ENCODE measurements at places on chromosomes 7 and 10.

DNA sequence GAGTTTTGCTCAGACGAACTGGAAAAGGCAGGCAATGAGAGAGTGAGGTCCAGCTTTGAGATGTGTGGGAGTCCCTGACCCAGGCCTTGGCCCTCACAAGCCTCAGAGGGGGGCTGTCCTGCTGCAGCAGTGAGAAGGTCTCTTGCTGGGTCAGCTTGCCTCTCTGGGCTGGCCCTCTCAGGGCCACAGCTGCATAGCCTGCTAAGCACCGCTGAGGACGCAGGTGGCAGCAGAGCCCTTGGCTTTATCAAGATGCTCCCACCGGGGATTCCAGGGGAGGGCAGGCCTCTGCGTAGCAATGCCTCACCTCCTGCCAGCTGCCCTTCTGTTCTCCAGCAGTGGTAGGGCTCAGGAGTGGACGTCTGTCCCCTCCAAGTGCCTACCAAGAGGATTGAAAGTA is 128.7 kb downstream of the COBL start:
- DNase-seq: peak; percentile 20

- peak; percentile 33 for DNase-seq
Observed at GRCh38 chr7:142632271-142633134, 116.8 kb upstream of the PRSS1 start.

- DNase-seq: no peak
Observed at GRCh38 chr10:17427666-17428350, 26.6 kb downstream of the ST8SIA6 start.

- DNase-seq: no peak
Observed at GRCh38 chr7:55526770-55527169, 45.5 kb downstream of the VOPP1 start.

DNA sequence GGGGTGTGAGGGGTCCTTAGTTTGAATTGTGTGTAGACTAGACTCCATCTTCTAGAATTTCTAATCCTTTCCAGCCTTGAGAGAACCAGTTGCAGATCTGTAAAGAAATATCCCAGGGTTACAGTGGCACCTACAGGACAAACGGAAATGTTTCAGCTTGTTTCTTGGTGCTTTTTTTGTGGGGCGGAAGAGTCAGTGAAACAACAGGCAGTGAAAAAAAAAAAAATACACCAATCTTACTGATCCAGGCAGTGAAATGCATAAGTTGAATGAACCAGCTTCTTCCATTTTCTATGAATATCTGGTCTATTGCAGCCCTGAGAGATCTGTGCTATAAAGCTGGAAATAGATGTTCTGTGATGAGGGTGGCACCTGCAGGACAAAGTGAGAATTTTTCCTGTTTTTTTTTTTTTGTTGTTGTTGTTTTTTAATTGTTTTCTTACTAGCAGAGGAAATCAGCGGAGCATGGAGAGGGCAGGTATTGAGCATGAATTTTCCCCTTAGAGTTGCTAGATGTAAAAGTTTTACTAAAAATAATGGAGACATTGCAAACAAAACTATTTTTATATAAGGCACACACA is 81.9 kb upstream of the DYNC1I1 start:
- DNase-seq: peak; percentile 73

- no peak for DNase-seq
Observed at GRCh38 chr7:115822801-115823200, 207.8 kb downstream of the TFEC start.

DNA sequence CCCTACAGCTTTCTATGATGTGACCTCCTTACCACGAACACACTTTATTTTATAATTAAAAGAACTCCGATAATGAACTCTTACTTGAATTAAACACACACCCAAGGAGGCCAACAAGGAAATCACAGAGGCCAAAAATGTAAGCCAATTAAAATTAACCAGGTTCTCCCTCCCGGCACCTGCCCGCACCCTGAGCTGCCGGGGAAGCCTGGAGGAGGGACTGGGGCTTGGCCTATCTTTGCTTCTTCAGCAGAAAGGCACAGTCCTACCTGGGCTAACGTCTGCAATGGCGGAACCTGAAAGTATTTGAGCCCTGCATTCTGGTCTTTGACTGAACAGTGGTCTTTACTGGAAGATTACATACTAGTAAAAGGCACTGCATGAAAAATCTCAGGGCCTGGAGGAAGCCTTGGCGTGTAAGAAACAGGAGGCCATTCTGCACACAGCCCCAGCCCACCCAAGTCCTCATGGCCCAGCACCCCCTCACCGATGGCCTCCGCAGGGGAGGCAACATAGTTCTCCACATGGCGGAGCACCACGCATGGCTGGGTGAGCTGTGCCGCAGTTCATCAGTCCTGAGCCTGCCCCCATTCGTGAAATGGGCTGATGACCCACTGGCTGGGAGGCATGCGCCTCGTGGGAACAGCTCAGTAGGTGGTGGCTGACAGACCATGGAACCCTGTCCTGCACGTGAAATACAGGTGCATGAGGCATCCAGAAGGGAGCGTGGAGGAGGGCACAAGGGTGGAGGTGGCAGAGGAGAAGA is 173.8 kb downstream of the PARD3 start:
- no peak for DNase-seq

DNA sequence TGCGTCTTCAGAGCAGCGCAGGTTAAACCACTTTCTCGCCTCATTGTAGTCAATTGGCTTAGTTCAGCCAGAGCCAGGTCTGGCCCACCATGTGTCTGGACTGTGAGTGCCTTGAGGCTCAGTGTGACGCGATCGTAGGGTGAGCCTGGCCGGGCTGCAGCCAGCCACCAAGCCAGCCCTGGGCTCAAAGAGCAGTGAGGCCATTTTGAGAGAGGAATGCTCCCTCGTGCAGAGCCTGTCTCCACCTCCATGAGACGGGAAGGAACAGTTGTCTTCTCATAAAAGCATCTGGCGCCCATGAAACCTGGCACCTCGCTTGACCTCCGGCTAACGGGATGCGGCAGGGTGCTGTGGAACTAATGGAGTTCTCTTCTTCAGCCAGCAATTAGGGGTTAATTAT is 34.5 kb downstream of the LHPP start:
- DNase-seq: no peak

GRCh38 chr10:79298403-79299244 is 48.6 kb upstream of the PPIF start:
- no peak for DNase-seq

GRCh38 chr10:52318822-52319464 is 4.9 kb downstream of the DKK1 start:
- no peak for DNase-seq

GRCh38 chr10:68756246-68756645 is 35.2 kb downstream of the CCAR1 start:
- no peak for DNase-seq

GRCh38 chr10:132536241-132536876 is 1.2 kb upstream of the INPP5A start:
- DNase-seq: no peak

DNA sequence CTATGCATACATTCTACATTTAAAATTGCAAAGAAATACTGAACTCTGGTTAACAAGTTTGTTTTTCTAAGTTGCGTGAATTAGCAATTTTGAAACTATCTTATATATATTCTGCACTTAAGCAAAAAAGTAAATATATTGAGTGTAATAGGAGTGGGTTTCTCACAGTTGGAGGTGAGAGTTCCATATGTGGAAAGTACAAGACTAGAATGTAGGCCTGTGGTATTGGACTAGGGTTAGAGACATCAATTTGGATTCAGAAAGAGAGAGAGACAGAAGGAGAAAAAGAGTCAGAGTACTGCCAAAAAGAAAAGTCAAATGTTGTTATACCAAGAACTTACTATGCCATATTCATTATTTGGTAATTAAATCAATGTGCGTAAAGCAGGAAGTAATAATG is 47.3 kb upstream of the ITGB8 start:
- no peak for DNase-seq

- DNase-seq: no peak
Observed at GRCh38 chr10:14695847-14696480, 78.7 kb downstream of the FAM107B start.

GRCh38 chr7:86978808-86979506 is 80.5 kb downstream of the ELAPOR2 start:
- DNase-seq: no peak

- no peak for DNase-seq
Observed at GRCh38 chr7:143415742-143416397, 7.2 kb upstream of the EPHA1 start.

GRCh38 chr7:12244694-12245093 is 33.6 kb downstream of the TMEM106B start:
- no peak for DNase-seq

GRCh38 chr7:73668103-73668885 is 663 bp downstream of the VPS37D start:
- no peak for DNase-seq

DNA sequence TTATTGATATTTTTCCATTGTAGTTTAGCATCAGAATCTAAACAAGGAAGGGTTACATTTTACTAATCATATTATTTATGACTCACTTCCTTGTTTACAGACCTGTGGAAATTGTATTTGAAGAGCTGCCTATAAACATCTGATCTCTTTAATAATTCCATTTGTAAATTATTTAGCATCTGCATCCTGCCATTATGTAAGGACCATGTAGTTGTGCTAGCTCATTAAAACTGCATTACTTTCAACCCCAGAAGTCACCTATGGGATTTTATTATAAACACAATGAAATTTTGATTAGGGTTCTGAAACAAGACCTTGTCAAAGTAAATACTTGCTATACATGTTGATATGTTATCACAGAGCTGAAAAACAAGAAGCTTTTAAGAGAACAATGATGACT is 146.8 kb upstream of the SLC26A5 start:
- DNase-seq: no peak

GRCh38 chr7:101553018-101553770 is 75.9 kb downstream of the MYL10 start:
- no peak for DNase-seq

DNA sequence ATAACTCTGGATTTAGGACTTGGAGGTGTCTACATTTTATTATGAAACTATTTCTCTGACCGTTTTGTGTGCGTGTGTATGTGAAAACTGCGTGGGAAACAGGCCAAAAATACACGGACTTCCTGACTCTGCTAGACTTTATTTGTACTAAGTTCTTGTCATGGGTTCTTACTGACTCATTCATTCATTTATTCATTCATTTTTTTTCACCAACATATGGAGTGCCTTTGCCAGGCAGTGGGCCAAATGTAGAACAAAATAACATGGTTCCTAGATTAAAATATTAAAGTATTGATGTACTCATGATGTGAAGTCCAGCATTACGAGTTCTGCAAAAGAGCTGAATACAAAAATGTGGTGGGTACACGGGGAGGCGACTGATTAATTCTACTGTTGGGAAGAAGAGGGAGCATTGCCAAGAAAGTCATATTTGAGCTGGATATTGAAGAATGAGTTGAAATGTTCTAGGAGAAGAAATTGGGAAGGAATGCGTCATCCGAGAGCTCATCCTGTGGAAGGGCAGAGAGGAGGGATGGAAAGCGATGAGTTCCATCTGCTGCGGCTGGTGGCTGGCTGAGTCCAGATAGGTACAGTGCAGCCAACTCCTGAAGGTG is 24.6 kb downstream of the CACNB2 start:
- peak; percentile 74 for DNase-seq

DNA sequence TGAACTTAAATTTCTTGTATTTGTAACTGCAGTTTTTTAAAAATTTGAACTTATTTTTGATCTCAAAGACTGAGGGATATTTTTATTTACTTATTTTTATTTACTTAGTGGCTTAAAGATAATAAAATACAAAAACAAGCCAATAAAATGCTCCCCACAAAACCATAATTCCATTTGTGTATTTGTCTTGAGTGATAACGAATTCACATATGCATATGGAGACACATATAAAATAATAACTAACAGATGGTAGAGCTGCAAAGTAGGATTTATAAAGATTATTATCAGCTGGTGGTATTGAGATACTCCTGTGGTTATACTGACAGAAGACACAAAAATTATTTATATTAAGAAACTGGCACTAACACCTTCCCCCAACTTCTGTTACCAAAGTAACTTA is 90.2 kb upstream of the RPA3 start:
- DNase-seq: no peak

DNA sequence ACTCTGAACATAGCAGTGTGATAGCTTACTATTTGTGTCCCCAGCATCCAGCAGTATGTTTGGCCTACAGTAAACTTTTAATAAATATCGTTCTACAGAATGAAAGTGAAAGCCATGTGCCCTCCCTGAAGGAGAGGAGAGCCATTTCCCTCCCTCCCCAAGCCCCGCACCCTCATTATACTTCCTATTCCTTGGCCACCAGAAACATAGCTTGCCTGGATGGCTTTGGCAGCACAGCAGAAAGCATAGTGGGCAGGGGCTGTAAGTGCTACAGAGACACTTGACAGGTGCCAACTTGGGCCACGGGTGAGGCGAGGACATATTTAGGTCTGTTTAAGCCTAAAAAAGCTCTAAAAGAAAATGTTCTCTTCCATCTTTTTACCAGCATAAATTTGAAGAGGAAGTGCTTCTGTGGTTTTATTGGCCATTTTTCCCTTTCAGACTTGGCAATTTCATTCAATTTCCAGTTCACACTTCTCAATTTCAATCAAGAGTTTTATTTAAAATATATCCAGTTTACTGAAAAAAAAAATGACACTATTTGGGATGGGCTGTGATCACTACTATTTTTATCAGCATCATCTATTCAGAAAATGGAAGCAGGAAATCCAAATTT is 12.7 kb downstream of the HHEX start:
- no peak for DNase-seq

DNA sequence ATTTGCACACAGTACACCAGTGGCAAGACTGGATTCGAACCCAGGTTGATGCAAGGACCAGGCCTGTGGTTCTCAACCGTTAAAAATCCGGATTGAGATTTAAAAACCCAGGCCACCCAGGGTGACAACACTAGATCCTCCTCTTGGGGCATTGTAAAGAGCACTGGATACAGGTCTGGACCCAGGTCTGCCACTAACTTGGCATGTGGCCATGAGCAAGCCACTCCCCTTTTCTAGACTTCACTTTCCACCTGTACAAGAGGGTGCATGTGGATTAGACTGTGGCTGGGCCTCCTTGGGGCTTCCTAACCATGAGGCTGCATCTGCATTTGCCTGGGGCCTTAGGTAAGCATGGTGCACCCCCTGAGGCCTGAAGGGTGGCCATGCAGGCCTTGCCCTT is 21.7 kb upstream of the SLC29A3 start:
- no peak for DNase-seq

- DNase-seq: no peak
Observed at GRCh38 chr7:114695182-114695581, 226.7 kb upstream of the MDFIC start.

GRCh38 chr7:42489299-42489698 is 252.3 kb upstream of the GLI3 start:
- no peak for DNase-seq

DNA sequence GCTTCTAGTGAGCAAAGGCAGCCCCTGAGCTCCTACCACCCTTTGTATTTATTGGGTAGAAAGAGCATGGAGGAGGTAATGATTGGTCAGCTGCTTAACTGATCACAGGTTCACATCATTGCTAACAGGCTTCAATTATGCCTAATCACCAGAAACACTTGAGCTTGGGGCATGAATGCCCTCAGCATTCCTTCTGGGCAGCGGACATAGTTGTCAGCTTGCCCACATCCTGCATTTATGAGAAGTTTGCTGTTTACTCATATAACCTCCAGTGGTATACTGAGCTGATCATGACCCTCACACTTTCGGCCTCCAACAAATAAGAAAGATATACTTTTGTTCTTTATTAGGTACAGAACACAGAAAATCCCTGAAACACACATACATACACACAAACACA is 140.3 kb upstream of the ODAD2 start:
- no peak for DNase-seq
